ENCODE measurements at places on chromosomes 6 and 20.
A peak's percentile ranks its signal among the peaks of the same experiment; 100 is the strongest.

DNA sequence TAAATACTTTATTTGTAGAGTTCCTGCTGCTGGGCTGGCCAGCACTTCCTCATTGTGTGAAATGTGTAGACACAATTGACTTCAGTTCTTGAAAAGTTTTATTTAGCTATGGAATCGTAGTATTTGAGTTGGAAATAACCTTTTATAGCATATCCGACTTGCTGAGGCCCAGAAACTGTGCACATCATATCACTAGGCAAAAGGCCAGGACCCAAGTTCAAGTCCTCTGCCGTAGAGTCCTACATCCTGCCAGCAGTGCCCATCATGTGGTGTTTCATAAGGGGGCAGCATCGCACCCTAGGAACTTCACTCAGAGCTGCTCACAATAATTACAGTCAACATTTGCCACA is 207.7 kb upstream of the SNX9 start:
- DNase-seq = no peak

GRCh38 chr6:162438980-162439379 is 288.6 kb downstream of the PRKN start:
- no peak for DNase-seq

GRCh38 chr6:38349221-38349620 is 290.5 kb downstream of the BTBD9 start:
- no peak for DNase-seq

- no peak for DNase-seq
These were observed 11.2 kb downstream of the ZNF337 start for GRCh38 chr20:25685276-25686080.

DNA sequence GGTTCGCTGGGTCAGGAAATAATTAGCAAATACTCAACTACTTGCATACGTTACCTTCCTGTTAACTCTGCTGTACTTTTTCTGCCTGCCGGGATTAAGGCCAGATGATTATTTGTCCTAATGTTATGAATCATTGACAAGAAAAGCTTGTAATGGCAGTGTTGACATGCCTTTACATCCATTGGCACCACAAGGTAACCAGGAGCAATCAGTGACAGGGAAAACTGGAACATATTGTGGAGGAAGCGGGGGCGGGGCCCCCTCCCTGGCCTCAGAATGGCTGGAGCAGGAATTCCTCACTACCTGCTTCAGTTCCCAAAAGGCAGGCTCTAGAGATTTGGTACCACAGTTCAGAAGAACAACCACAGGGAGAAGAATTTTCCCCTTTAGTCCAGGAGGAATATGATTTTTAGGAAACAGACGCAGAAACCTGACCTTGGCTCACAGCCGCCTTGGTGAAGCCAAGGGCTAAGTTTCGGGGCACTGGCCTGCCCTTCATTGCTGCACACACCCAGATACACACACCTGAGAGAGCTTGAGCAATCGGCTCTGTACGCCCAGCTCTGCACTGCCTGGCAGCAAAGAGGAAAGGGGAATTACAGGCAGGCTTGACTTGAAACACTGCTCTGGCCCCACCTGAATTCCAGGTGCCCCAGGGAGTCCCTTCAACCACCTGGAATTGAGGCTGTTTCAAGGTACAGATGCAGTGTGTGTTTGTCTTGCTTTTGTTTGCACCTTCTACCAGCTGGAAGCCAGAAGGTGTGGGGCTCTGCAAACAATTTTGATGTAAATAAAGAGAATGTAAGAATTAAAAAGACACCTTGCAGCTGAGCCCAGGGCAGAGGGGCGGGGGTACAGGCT is 89.8 kb downstream of the MYB start:
- DNase-seq = peak; percentile 28

- peak; percentile 22 for DNase-seq
These were observed 47.7 kb upstream of the POLR1H start for GRCh38 chr6:30013291-30013922.

DNA sequence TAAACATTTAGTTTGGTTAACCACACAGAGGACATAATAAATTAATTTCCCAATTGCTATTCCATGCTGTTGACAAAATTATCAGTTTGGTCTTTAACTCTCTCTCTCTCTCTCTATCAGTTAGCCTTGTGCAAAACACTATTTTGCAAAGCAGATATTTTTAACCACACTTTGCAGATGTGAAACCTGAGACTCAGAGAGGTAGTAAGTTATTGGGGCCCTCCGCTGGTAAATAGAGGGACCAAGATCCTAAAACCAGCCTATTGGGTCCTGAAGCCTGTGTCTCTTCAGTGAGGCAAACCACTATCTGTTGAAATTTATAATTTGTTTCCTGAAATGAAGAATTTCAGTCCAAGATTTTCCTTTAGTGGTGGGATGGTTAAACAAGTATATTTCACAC is 231.0 kb downstream of the SOD2 start:
- no peak for DNase-seq

- no peak for DNase-seq
These were observed 584.4 kb downstream of the PTPRT start for GRCh38 chr20:42604998-42605956.

GRCh38 chr6:80314531-80314930 is 208.1 kb downstream of the BCKDHB start:
- DNase-seq = no peak

GRCh38 chr20:10655720-10656669 is 17.8 kb downstream of the JAG1 start:
- DNase-seq = no peak

- DNase-seq = no peak
These were observed 889 bp upstream of the CHMP4B start for GRCh38 chr20:33810259-33810658.

DNA sequence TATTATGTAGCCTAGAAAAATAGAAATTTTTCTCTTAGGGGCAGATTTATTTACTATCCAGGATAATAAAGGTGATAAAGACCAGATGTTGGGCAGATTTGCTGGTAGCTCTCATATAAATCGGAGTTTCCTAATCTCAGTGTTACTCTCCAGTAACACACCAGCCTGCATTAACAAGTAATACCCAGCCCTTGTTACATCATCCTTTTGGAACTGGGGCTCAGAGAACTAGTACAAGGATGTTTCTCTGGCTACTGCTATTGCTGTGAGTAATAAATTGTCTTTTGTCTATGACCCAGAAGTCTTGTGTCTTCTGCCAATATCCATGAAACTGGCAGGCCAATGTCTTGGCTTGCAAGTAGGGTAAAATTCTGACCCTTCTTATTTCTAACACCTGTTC is 16.8 kb downstream of the TPD52L1 start:
- no peak for DNase-seq

DNA sequence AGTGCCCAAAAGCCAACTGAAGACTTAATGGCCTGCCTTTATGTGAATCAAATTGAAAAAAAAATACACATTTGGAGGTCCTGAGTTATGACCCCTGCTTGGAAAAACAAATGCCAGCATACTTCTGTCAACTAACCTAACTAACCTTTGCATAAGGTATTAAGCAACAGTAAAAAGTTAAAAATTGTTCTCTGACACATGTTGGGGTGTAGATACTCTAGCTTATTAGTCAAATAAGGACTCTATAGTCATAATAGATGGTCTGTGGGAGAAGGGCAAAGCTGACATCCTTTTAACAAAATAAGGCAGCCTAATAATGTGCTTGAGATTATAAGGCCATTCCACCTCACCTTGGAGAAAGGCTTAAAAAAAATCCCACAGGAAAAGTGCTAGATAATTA is 140.5 kb downstream of the HIVEP2 start:
- DNase-seq = no peak

DNA sequence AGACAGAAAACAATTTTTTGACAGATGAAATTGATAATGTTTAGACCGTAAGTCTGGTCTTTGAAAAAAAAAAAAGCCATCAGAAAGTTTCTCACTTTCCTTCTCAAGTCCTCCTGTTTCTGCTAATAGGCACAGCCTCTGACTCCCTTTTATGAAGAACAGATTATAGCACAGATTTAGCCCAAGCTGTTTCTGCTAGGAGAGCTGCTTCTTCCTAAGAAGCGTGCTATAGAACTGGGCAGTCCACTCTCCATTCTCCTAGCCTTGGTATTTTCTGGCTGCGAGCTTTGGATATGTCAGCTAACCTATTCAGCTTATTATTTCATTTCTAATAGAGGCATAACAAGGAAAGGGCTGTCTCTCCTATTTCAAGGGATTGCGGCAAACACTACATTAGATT is 112.5 kb downstream of the SGK1 start:
- DNase-seq = no peak

DNA sequence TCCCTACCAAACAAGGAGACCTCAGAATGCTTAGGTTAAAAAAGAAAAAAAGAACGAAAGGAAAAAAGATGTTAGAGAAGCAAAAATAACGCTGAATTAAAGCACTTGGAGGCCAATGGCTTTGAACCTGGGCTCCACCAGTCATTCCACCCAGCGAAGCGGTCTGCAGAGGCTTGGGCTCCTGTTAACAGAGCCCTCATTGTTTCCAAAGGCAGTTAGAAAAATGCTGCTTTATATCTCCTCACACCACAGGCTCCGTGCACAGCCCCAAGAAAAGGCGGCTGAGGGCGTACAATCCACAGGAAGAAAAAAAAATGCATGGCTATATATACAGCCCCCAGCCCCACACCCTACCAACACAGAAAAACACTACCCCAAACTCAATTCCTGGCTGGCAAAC is 255.9 kb downstream of the FOXC1 start:
- no peak for DNase-seq

GRCh38 chr6:88220493-88220892 is 54.3 kb upstream of the CNR1 start:
- peak; percentile 8 for DNase-seq

GRCh38 chr6:158622545-158623190 is 21.9 kb downstream of the DYNLT1 start:
- no peak for DNase-seq

DNA sequence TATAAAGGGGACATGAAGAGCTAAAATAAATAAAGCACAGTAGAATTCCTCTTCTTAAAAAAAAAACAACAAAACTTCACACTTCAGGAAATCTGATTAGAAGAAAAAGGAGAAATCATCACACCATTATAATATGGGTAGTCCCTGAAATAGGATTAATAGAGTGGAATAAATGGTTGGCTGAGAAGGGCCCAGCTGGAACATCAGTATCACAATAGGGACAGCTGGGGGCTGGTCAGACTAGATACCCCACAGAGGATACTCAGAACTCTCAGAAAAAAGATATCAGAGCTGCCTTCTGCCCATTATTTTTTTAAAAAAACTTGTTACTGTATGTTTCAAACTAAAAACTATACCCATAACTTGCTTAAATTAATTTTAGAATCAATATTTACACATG is 75.2 kb downstream of the DST start:
- no peak for DNase-seq

GRCh38 chr6:131175564-131175963 is 40.3 kb downstream of the AKAP7 start:
- DNase-seq = no peak

GRCh38 chr6:135604035-135604860 is 106.7 kb upstream of the AHI1 start:
- DNase-seq = no peak

- no peak for DNase-seq
These were observed 91.7 kb downstream of the SLC2A10 start for GRCh38 chr20:46801003-46801702.

DNA sequence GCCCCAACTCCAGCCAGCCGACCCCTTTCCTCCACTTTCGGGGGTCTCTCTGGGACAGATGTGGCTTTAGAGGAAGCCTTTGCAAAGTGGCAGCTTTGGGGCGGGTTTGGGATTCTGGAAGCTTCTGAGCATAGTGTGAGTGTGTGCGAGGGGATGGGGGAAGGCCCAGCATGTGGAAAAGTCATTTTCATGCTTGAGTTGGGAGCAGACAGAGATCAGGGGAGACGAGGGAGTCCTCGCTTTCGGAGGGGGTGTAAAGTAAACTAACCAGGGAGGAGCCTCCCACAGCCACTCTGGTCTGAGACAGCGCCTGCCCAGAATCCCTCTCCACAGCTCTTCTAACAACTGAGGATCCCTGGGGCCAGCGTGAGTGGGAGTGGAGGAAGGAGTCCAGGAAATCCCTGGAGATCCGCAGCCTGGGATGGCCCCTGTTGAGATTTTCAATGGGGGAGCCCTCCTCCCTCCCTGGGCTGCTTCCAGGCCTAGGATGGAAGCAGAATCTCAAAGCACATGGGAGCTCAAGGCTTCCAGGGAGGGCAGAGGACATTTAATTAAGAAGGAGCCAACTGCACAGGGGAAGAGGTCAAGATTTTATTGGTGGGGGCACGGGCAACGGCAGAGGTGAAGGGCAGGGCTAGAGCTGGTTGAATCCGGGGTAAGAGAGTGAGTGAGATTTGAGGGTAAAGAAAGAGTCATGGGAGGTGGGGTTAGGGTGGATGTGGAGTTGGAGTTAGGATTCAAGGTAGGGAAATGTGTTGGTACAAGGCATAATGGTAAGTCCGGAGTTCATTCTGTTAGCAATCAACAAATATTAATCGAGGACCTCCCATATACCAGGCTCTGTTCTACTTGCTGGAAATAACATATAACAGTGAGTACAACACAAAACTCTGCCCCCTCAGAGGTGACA is 102.3 kb upstream of the FOXP4 start:
- peak; percentile 81 for DNase-seq

DNA sequence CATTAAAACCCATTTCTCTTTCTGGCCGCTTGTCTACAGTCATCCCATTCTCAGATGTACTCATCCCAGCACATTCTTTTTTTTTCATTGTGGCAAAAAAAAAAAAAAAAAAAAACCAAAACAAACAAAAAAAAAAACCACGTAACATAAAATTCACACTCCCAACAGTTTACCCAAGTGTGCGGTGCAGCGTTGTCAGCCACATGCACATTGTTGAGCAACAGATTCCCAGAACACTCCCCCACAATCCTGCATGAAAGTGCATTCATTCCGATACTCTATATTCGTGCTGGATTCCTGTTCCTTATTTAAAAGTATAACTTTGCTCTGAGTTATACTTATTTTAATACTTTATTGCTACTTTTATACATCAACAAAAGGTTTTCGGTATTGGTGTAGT is 96.0 kb downstream of the SASH1 start:
- DNase-seq = no peak

GRCh38 chr6:130585587-130585986 is 219.8 kb downstream of the TMEM200A start:
- no peak for DNase-seq

DNA sequence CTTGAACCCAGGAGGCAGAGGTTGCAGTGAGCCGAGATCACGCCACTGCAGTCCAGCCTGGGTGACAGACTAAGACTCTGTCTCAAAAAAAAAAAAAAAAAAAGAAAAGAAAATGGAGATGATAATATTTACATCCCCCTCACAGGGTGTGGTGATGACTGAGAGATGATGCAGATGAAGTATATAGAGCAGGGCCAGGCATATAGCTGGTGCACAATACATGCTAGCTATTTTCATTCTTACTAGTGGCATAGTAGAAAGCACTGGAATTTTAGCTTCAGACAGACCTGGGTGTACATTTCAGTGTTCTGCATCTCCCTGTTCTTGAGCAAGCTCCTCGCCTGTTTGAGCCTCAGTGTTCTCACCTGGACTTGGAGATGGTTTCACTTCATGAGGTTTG is 36.9 kb downstream of the CEBPB start:
- no peak for DNase-seq

DNA sequence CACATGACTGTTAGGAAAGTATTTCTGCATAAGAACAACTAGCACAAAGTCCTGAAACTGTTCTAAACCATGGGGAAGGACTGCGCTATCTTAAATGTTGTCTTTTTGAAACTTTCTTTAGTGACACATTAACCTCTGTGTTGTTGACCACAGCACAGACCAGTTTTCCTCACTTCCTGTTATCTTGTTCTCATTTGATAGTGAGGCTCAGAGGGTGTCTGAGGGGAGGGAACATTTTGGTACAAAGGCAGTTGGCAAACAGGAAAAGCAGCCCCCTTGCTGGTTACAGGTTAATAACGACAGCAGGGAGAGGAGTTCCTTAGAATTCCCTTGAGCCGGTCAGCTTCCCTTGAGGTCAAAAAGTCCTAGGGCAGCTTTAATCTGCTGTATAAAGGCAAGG is 143.5 kb upstream of the BMP2 start:
- DNase-seq = no peak

Measured in right kidney (tissue), 9 donors.